ENCODE measurements at places on chromosomes 5 and 9.

- DNase-seq, result no peak
Observed at GRCh38 chr9:84945878-84946538, 276.5 kb downstream of the NTRK2 start.

GRCh38 chr5:123099514-123100151 lies 10.6 kb downstream of the PRDM6 start:
- no peak for DNase-seq

DNA sequence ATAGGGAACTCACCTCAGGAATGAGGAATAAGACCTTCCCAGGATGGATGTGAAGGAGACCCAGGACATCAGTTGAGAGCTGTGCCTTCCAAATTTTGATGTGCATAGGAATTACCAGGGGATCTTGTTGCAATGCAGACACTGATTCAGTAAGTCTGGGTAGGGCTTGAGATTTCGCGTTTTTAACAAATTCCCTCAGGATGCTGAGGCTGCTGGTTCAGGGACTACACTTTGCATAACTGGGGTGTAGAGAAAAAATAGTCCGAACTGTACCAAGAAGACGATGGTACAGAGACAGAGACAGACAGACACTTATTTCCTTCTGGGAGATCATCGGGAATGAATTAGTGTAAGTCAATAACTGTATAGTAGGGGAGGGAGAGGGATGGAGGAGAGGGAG lies 82.3 kb upstream of the FREM1 start:
- DNase-seq, result no peak

DNA sequence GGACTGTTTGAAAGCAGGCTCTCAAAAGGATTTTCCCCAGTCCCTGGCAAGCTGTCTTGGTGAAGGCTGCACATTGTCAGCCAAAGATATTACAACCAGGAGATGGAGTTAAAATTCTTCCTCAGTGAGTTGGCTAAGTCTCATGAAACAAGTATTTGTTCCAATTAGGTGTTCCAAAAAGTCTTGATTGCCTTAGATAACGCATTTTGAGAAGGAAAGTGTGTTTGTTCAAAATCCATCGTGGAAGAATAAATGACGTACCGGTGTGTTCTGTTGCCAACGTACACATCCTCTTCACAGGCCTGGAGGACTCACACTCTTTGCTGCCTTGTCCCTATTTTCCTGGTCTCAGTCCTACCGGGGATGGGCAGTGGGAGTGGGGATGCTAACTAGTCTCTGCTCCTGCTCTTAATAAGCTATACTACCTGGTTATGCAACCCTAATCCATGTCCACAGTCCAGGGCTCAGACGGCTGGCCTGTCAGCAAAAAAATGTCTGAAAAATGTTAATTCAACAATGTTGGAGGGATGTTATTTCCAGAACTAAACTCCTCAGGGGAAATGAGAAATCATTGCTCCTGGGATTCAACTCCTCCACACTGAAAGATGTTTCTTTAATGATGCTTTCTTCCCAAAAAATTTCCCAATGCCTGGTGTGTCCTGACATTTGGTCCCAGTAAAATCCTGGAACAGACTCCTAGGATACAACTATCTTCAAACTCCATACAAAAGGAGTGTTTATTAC lies 175.3 kb upstream of the KLF9 start:
- peak; percentile 81 for DNase-seq

GRCh38 chr9:33453999-33454660 lies 6.7 kb upstream of the AQP3 start:
- DNase-seq, result no peak

DNA sequence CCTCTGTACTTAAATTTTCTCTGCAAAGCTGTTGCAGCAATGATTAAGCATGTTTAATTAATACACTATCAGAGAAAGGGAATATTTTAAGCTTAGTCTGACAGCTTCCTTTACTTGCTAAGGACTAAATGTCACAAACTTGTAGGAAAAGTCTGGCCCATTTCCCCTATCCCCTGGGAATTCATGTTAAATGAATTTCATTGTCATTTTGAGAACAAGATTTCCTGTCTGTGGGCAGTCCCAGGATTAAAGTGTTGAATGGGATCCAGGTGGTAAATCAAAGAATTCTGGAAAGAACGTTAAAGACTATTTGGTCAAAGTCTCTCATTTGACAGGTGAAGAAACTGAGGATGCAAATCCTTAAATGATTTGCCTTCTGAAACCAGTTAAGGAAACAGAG lies 214.8 kb downstream of the MPDZ start:
- no peak for DNase-seq

DNA sequence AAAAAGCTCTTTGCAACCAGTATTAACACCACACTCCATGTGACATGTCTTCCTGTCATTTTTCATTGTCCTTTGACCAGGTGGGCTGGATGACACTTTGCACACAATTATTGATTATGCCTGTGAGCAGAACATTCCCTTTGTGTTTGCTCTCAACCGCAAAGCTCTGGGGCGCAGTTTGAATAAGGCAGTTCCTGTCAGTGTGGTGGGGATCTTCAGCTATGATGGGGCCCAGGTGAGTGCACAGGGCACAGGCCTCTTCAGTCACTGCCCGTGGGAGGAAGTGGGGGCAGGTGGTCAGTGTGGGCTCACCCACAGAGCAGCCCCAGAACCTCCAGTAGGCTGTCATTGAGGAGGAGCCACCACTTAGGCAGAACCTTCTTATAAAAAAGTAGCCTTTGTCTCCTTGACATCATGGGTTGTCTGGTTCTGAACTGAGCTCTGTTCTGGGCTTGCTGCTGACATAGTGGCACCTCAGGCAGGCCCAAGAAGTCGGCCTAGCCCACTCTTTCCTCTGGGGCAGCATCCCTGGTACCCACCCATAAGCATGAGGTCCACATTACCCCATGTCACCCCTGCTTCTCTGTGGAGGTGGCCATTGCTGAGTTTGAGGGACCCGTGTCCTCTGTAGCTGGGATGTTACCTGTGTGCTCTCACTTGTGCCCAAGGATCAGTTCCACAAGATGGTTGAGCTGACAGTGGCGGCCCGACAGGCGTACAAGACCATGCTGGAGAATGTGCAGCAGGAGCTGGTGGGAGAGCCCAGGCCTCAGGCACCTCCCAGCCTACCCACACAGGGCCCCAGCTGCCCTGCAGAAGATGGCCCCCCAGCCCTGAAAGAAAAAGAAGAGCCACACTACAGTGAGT lies 39.3 kb downstream of the SECISBP2 start:
- DNase-seq, result no peak

DNA sequence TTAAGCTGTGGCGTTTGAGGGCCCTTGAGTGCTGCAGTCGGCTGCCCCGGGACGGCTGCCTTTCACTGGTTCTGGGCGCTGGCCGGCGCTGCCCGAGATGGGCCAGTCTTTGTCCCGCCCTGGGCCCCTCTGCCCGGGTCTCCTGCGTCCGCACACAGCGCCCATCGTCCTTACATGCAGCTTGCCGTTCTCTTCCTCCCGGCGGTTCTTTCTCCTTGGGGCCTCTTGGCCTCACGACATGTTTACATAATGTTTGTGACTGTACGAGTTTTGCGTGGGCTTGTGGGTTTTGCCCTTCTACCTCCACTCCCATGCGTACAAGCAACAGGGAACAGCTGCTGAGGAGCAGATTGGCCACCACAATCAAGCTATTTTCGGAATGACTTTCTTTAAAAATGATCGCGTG lies 618 bp downstream of the TNPO1 start:
- DNase-seq, result no peak

- DNase-seq, result no peak
Observed at GRCh38 chr5:581266-581665, 30.9 kb upstream of the CEP72 start.

DNA sequence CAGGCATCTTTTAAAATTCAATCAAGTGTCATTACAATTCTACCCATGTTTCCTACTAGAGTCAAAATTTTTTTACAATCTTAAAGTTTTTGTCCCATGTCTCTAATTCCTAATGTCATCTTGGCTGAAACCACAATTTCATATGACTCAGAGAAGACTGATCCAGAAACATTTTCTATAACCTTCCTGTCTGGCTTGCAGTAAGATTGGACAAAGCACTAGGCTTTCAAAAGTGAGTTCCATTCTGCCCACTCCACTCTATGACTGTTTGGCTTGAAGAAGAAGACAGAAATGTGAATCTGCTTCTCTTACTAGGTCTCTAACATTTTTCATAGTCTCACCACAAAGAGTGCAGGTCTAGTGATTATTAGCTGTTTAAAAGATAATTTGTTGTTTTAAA lies 88.8 kb downstream of the NR3C1 start:
- peak; percentile 66 for DNase-seq

DNA sequence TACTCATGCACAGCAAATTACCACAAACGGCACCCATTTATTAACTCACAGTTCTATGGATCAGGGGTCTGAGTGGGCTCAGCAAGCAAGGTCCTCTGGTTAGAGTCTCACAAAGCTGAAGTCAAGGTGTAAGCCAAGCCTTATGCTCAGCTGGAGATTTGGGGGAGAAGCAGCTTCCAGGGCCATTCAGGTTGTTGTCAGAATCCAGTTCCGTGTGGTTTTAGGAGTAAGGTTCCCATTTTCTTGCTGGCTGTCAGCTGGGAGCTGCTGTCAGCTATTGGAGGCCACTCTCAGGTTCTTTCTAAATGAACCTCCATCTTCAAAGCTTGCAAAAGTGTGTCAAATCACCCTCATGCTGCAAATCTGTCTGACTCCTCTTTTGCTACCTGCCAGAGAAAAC lies 17.7 kb downstream of the FCN2 start:
- no peak for DNase-seq

DNA sequence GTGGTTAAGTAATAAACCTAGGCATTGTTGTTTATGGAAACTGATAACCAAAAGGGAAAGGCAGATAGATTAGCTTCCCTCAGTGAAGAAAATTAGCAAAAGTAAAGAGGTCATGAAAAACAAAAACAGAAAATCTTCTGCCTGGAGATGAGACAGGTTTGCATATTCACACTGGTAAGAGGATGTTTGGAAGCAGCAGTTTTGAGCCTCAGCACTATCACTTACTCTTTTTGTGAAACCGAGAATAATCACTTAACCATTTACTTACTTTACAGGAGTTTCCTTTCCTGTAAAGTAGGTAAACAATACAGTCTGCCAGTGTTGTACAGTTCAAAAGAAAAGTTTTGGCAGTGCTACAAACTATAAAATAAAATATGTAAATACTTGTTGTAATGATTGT lies 35.5 kb upstream of the EMB start:
- DNase-seq, result no peak

DNA sequence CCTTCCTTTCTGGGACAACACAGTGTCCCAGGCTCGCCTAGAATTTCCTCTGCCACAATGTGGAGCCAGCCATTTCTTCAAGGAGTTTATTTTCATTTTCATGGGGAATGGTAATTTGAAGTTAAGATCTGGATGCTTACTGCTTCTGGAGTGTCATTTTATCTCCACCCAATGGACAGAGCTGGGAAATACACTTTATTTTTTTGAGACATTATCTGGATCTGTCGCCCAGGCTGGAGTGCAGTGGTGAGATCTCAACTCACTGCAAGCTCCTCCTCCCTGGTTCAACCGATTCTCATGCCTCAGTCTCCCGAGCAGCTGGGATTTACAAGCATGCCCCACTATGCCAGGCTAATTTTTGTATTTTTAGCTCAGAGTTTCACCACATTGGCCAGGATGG lies 12.7 kb upstream of the THG1L start:
- DNase-seq, result no peak

DNA sequence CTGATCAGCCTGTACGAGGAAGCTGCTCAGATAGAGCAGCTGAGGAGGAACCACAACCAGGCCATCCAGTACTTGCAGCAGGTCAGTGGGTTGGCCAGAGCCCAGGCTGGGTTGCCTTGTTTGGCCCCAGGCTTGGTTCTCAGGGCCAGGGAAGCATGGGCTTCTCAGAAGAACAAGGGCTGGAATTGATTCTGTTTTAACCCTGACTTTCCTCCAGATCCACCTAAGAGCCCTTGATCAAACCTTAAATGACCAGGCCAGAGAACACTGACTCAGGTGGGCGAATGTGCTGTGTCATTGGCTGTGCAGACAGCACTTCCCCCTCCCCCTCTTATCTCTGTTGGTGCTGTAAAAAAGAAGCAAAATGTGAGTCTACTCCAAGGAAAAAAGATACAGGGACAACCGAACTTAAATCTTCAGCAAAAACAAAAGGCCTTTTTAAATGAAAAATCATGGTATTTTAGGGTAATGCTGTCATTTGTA lies 28.1 kb downstream of the TTC23L start:
- no peak for DNase-seq

DNA sequence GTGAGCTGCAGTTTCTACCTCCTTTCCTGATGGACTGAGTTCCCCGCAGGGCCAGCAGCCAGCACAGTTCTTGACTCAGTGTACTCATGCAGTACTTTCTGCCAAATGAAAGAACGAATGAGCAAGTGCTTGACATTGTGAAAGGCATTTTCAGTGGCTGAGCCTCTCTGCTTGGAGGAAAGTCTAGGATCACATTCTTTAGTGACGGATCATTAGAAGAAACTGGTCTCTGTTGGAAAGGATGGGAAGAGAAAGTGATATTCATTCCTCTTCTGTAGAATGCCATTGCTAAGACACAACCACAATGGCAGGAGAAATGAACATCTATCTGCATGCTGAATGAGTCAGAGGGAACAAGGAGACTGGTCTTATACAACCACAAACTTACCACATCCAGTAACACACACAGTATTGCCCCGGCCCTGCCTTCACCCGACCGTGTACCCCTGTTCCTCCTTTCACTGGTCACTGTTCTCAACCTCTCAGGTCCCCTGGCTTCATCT lies 206.9 kb downstream of the CRB2 start:
- peak; percentile 93 for DNase-seq

GRCh38 chr5:143471041-143471509 lies 67.6 kb upstream of the NR3C1 start:
- peak; percentile 42 for DNase-seq

DNA sequence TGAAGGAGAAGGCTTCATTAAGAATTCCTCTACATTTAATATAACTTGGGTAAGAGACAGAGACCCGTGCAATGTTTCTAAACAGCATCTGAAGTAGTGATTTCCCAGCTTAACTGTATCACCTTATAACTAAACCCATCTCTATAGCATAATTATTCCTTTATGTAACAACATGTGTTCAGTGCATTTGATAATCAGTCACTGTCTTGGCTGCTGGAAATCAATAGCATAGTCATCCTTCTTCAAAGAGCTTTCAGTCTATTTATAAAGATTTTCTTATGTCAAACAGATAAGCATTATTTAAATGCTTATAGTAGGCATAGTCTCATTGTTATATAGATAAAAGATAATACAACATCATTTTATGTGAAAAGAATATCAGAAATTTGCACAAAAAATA lies 80.1 kb upstream of the TYRP1 start:
- no peak for DNase-seq

DNA sequence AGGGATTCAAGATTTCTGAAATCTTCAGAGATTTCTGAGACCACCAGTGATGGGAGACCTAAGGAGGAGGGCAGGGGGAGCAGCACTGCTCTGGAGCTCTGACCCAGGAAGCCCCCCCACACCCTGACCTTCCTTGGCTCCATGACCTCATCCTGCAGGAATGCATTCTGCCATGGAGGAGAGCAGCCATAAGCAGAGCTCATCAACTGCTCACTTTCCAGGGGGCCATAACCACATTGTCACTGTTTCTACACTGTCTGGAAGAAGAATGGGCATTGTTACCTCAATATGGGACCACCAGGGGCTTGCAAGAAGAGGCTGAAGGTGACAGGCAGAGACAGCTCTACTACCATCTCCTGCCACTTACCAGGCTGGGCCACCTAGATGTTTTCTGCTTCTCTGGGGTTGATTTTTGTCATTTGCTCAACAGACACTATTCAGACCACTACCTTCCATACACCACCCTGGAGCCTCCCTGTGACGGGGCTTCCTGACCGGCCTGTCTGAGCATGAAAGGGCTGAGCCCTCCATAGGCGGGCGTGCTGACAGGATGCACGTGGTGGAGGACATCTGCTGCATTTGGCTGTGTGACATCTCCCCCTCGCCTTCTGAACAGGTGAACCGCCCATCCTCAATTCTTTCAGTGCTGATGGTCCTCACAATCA lies 2.3 kb upstream of the TSC1 start:
- peak; percentile 7 for DNase-seq
